ENCODE measurements at places on chromosomes 13 and 19. TPM values are rescaled to one million over a fixed set of nuclear protein-coding genes. Genes with fewer than 3 reads are reported as not detected.

GRCh38 chr13:47146991-47147811 lies 250.3 kb upstream of the HTR2A start:
- no peak for DNase-seq
- no peaks in the 10 kb centered on the region for H3K27me3 ChIP-seq
- no peak overlapping the region for H3K27ac ChIP-seq
- no peaks in the 10 kb centered on the region for H3K4me1 ChIP-seq
- no peaks in the 10 kb centered on the region for H3K36me3 ChIP-seq

DNA sequence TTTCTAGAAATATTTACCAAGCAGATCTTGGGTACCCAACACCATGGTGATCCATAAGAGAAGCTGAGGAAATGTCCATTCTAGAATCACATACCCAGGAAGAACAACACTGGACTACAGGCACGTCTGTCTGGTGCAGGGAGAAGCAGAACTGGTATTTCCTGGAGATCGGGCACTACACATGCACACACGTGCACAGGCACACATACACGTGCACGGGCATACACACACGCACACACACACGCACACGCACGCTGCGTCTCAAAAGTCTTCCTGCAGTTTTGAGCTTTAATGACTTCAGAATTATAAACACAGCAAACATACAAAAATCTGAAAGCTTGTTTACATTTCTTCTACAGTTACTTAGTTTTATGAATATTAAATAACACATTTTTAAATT lies 189.8 kb downstream of the DCLK1 start:
- no peak overlapping the region for H3K4me3 ChIP-seq
- H3K27me3 ChIP-seq, result no peaks in the 10 kb centered on the region
- H3K27ac ChIP-seq, result no peak overlapping the region
- no peak for DNase-seq
- H3K36me3 ChIP-seq, result no peaks in the 10 kb centered on the region
- H3K4me1 ChIP-seq, result no peaks in the 10 kb centered on the region

DZIP1 gene
- polyA plus RNA-seq, result not detected

SUCLA2 gene
- 16.2 TPM for polyA plus RNA-seq

GRCh38 chr13:114236227-114236626 lies 1.5 kb downstream of the CDC16 start:
- no peaks in the 10 kb centered on the region for H3K27me3 ChIP-seq
- H3K36me3 ChIP-seq, result peaks cover 30% of the 10 kb centered on the region
- H3K27ac ChIP-seq, result peak overlapping the region; percentile 46
- DNase-seq, result no peak
- no peak overlapping the region for H3K4me3 ChIP-seq

- no peak overlapping the region for H3K27ac ChIP-seq
- no peak for DNase-seq
- peaks cover 8% of the 10 kb centered on the region for H3K27me3 ChIP-seq
- H3K4me3 ChIP-seq, result no peak overlapping the region
- H3K4me1 ChIP-seq, result peaks cover 9% of the 10 kb centered on the region
Observed at GRCh38 chr13:95643936-95644598, 439 bp downstream of the DZIP1 start.

DNA sequence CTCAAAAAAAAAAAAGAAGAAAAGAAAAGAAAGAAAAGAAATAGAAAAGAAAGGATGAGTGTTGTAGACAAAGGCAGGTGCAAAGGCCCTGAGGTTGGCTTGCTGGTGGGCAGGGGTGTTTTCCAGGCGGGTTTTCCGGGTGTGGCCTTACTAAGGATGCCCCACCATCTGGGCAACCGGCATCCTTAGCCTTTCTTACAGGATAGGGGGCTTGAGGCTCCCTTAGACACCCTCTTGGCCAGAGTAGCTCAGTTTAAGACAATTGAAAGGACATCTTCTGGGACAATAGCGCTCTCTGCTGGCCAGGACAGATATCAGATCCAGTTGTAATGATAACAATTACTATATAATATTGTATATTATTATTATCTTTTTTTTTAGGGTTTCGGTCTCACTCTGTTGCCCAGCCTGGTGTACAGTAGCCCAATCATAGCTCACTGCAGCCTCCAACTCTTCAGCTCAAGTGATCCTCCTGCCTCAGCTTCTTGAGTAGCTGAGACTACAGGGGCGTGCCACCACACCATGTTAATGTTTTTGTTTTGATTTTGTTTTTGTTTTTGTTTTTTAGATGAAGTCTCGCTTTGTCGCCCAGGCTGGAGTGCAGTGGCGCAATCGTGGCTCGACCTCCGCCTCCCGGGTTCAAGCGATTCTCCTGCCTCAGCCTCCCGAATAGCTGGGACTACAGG lies 1.4 kb upstream of the QTRT1 start:
- no peak overlapping the region for H3K27ac ChIP-seq
- no peaks in the 10 kb centered on the region for H3K36me3 ChIP-seq
- peaks cover 22% of the 10 kb centered on the region for H3K4me1 ChIP-seq
- no peak overlapping the region for H3K4me3 ChIP-seq
- peak; percentile 67 for DNase-seq
- H3K27me3 ChIP-seq, result no peaks in the 10 kb centered on the region

DNA sequence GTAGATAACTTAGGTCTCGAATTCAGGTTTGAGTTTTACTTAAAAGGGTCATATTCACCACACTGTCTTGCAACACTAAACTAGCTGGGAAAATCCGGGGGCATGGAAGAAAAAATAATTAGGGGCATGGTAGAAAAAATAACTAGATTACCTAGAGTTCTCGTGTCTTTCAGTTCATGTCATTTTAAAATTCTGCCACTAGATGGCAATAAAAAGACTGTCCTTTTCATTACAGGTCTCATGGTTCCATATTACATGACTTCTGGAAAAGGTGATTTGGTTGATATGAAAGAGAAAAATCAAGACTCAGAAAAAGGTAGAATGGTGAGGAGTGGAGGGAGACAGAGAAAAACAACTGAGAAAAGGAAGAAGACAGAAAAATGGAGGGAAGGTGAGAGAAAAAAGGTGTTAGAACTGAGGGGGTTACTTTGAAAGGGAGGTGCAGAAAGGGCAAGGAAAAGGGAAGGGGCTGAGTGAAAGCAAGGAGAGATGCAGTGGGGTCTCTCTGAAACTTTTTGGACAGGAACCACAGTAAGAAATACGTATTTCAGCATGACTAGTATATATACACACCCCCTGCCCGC lies 299.0 kb downstream of the KLF12 start:
- H3K4me3 ChIP-seq, result no peak overlapping the region
- H3K36me3 ChIP-seq, result no peaks in the 10 kb centered on the region
- no peaks in the 10 kb centered on the region for H3K27me3 ChIP-seq

ALG11 gene
- 25.8 TPM for polyA plus RNA-seq

KPTN gene
- 10.6 TPM for polyA plus RNA-seq

- H3K27ac ChIP-seq, result no peak overlapping the region
- no peaks in the 10 kb centered on the region for H3K27me3 ChIP-seq
- no peak for DNase-seq
- no peaks in the 10 kb centered on the region for H3K4me1 ChIP-seq
Observed at GRCh38 chr13:109162248-109163036, 533.0 kb downstream of the MYO16 start.

- peak; percentile 62 for DNase-seq
- peaks cover 76% of the 10 kb centered on the region for H3K4me1 ChIP-seq
- H3K27me3 ChIP-seq, result no peaks in the 10 kb centered on the region
- no peaks in the 10 kb centered on the region for H3K36me3 ChIP-seq
Observed at GRCh38 chr19:40612831-40613689, 11.9 kb downstream of the LTBP4 start.

- no peaks in the 10 kb centered on the region for H3K36me3 ChIP-seq
- no peak overlapping the region for H3K4me3 ChIP-seq
- H3K4me1 ChIP-seq, result peaks cover 50% of the 10 kb centered on the region
Observed at GRCh38 chr19:49894011-49894664, 2.5 kb downstream of the IL4I1 start.

GRCh38 chr19:3707868-3708206 lies 347 bp upstream of the TJP3 start:
- no peak for DNase-seq
- no peaks in the 10 kb centered on the region for H3K27me3 ChIP-seq
- H3K36me3 ChIP-seq, result no peaks in the 10 kb centered on the region
- no peak overlapping the region for H3K4me3 ChIP-seq

GRCh38 chr19:48836089-48837017 lies at the start of gene HSD17B14:
HSD17B14 (minus strand) TSS chr19:48836491; CDS start chr19:48836411, 80 bp downstream.
- no peaks in the 10 kb centered on the region for H3K27me3 ChIP-seq
- H3K36me3 ChIP-seq, result no peaks in the 10 kb centered on the region
- H3K4me3 ChIP-seq, result no peak within 1 kb of the TSS
- H3K27ac ChIP-seq, result peak within 1 kb of the TSS; percentile 10
- peaks cover 21% of the 10 kb centered on the region for H3K4me1 ChIP-seq

SPIB gene
- polyA plus RNA-seq, result not detected

- H3K4me3 ChIP-seq, result no peak overlapping the region
- no peaks in the 10 kb centered on the region for H3K27me3 ChIP-seq
- no peak for DNase-seq
- no peaks in the 10 kb centered on the region for H3K4me1 ChIP-seq
- H3K27ac ChIP-seq, result no peak overlapping the region
Observed at GRCh38 chr13:92573467-92574057, 653.0 kb upstream of the GPC6 start.

GRCh38 chr19:574658-575526 lies 2.5 kb downstream of the BSG start:
- no peak overlapping the region for H3K4me3 ChIP-seq
- no peaks in the 10 kb centered on the region for H3K27me3 ChIP-seq
- peaks cover 46% of the 10 kb centered on the region for H3K4me1 ChIP-seq
- peaks cover 2% of the 10 kb centered on the region for H3K36me3 ChIP-seq
- DNase-seq, result no peak

SUGP2 gene
- polyA plus RNA-seq, result 3.9 TPM

DNA sequence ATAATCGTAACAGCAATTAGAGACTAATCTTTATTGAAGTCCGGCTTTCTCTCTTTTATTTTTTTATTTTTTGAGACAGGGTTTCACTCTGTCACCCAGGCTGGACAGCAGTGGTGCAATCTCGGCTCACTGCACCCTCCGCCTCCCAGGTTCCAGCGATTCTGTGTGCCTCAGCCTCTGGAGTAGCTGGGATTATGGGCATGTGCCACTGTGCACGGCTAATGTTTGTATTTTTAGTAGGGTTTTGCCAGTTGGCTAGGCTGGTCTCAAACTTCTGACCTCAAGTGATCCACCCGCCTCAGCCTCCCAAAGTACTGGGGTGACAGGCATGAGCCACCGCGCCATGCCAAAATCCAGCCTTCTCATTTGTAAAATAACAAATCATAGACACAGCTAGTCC lies 3.7 kb downstream of the APOC2 start:
- no peak for DNase-seq
- H3K4me1 ChIP-seq, result peaks cover 10% of the 10 kb centered on the region
- no peaks in the 10 kb centered on the region for H3K36me3 ChIP-seq
- H3K4me3 ChIP-seq, result no peak overlapping the region
- H3K27ac ChIP-seq, result no peak overlapping the region
- no peaks in the 10 kb centered on the region for H3K27me3 ChIP-seq

GRCh38 chr13:27427641-27428040 lies 3.2 kb downstream of the GTF3A start:
- H3K36me3 ChIP-seq, result peaks cover 40% of the 10 kb centered on the region
- H3K27ac ChIP-seq, result peak overlapping the region; percentile 95
- peak overlapping the region; percentile 66 for H3K4me3 ChIP-seq

PSG3 gene
- polyA plus RNA-seq, result not detected

- no peak overlapping the region for H3K27ac ChIP-seq
- no peaks in the 10 kb centered on the region for H3K4me1 ChIP-seq
- no peak for DNase-seq
- H3K4me3 ChIP-seq, result no peak overlapping the region
Observed at GRCh38 chr13:59279576-59279975, 884.2 kb downstream of the DIAPH3 start.

DNA sequence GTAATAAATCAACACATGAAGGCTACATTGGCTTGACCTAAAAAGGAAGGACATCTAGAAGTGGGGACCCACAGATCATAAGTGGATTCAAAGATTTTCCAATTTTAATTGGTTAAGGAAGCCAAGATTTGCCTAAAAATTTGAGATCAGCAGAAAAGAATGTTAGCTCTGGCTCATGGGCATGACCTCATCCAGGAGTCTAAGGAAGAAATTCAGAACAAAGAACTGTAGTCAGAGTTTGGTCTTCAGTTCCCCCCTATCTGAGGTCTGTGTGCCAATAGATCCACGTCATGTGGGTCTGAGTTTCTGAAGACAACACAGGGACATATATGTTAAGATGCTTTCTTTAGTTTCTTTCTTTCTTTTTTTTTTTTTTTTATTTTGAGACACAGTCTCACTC lies 648.8 kb upstream of the SPRY2 start:
- H3K4me3 ChIP-seq, result no peak overlapping the region
- H3K27me3 ChIP-seq, result no peaks in the 10 kb centered on the region
- no peaks in the 10 kb centered on the region for H3K36me3 ChIP-seq
- no peaks in the 10 kb centered on the region for H3K4me1 ChIP-seq
- H3K27ac ChIP-seq, result no peak overlapping the region
- DNase-seq, result no peak

ZNF628 gene
- 0.47 TPM for polyA plus RNA-seq

- DNase-seq, result peak; percentile 2
- no peaks in the 10 kb centered on the region for H3K36me3 ChIP-seq
- H3K4me3 ChIP-seq, result no peak overlapping the region
- H3K27ac ChIP-seq, result no peak overlapping the region
- peaks cover 19% of the 10 kb centered on the region for H3K4me1 ChIP-seq
Observed at GRCh38 chr13:101515504-101515903, 63.0 kb downstream of the ITGBL1 start.

FFAR1 gene
- not detected for polyA plus RNA-seq

- H3K4me3 ChIP-seq, result no peak overlapping the region
- H3K27ac ChIP-seq, result no peak overlapping the region
- no peak for DNase-seq
- H3K27me3 ChIP-seq, result no peaks in the 10 kb centered on the region
Observed at GRCh38 chr13:106911627-106912026, 343.7 kb upstream of the ARGLU1 start.
